ENCODE measurements at places on chromosomes 13 and 19.

GRCh38 chr19:51821456-51821855, 26.5 kb downstream of the FPR3 start:
- no peak for DNase-seq

DNA sequence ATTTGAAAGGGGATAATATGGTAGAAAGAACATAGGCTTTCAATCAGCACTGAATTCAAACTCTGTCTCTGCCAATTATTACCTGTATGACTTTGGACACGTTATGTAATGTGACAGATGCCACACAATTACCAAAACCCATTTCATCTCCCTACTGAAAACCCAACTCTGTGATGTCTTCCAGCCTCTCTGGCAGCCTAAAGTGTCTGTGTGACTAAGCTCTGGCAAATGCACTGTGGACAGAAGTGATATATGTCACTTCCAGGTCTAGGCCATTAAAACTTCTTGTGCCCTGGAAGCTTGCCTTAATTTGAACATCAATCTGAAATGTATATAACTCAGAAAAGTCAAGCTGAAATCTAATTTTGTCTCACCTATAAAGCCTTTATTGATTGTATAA, 552.0 kb downstream of the RFC3 start:
- DNase-seq, result no peak

DNA sequence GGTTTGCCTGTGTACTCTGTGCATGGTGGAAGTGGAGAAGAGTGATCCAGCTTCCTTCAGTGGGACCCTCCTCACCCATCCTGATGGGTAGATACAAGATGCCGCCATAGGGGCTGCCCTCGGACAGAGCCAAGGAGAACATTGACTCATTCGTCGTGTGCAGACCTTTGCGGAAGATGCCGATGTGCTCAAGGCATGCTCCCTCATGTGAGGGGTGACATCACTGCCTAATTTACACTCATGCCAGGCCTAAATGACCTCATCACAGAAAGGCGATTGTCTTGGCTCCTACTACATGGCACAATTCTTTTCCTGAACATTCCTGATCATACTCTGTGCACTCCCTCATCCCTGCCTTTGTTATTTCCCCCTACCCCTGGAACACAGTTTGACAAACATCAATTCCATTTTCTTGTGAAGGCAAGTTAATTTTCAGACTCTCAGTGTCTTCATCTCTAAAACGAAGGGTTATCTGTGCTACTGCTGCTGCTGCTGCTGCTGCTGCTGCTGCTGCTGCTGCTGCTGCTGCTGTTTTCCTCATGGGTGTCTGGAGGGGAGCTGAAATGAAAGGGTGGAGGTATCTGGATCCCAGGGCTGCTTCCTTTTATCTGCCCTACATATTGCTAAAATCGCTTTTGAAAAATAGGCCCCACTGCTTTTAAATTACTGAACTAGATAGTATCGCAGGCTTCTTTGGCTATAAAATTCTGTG, 146.5 kb upstream of the ARGLU1 start:
- no peak for DNase-seq

- DNase-seq, result no peak
Measured at GRCh38 chr13:28716511-28716910, 2.3 kb downstream of the SLC46A3 start.

DNA sequence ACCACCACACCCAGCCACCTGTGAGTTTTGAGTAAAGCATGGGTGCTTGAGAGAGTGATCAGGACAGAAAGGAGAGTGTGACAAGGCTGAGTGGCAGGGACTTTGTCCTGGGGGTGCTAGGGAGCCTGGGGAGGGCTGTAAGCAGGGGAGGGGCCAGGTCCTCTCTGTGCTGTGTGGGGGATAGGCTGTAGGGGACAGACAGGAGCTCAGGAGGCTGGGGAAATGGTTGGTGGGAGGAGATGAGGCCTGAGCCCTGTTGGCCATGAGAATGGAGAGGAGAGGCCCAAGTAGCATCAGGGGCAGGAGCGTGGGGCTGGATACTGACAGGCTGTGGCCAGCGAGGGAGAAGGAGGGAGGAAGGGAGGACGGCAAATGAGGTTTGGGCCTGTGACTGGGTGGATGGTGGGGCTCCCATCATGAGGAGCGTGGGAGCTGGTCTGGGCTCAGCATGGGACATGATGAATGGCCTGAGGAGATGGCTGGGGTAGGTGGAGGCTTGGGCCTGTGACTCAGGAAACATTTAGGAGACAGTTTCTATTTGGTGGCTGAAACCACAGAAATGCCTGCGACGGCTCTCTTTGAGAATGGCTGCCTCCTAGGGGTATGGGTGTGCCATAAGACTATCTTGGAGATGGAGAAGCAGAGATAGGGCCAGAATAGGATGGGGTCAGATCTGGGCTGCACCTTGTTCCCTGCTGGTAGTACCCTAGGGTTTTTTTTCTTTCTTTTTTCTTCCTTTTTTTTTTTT, 25.0 kb downstream of the GRIN2D start:
- no peak for DNase-seq

- no peak for DNase-seq
Measured at GRCh38 chr19:31518216-31519020, 169.2 kb upstream of the TSHZ3 start.

GRCh38 chr19:5533257-5533656, 34.5 kb downstream of the TINCR start:
- no peak for DNase-seq

DNA sequence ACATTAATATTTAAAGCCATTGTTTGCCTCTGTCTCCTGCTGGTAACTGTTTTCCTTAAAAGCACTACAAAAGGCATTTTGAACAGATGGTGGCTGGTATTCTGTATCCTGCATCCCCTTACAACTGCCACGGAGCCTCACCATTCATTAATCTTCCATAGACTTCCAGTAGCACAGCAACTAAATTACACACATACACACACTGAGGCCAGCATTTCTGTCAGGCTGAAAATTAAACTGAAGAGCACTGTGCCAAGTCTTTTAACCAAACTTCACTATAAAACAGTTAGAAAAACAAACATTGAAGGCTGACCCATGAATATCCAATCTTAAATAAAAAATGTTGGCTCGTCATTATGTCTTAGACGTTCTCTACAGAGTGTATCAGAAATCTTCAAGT, 697.8 kb downstream of the DACH1 start:
- no peak for DNase-seq

Data from cortex of kidney (tissue), 1 donor.